ENCODE measurements at places on chromosomes 12 and 14.
A peak's percentile ranks its signal among the peaks of the same experiment; 100 is the strongest.

DNA sequence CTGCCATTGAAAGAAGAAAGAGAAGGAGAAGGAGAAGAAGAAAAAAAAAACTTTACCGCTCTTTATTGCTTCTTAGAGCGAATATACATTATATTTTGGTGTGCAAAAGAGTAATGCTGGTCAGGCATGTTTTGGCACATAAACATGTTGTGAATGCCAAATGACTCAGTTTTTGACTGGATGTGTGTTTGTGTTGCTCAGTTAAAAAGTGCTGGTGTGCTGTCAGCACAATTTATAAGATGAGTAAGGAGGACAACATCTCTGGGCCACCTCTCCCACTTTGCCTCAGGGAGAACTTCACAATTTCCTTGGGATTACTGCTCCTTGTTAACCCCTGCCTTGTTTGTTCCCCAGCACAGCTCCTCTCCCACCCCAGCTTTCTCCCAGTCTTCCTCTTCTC, 584.8 kb downstream of the ETNK1 start:
- no peak for DNase-seq

DNA sequence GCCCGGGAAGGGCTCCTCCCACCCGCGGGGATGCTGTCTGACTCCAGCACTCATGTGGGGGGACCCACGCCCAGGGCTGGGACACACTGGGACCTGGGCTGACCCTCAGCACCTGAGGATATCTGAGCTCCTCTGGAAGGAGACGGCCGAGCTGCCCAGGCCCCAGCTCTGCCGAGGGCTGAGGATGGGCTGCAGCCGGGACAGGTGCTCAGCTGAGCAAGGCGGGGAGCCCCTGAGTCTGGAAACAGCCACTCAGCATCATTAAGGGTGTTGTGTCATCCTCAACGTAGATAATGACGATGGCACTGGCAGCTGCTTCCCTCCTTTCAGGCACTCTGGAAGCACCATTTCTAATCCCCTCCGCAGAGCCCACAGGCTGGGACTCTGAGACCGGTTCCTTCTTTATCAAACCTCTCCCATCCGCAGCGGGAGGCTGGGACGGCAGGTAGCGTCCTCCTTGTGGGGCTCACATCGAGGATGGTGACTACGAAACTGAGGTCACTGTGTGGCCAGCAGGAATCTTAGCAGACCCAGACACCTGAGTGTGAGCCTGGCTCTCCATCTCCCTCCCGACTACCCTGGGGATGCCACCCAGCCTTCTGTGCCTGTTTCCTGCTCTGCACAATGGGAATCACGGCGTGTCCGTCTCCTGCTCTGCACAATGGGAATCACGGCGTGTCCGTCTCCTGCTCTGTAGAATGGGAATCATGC, 26.7 kb upstream of the SFSWAP start:
- DNase-seq = peak; percentile 49

DNA sequence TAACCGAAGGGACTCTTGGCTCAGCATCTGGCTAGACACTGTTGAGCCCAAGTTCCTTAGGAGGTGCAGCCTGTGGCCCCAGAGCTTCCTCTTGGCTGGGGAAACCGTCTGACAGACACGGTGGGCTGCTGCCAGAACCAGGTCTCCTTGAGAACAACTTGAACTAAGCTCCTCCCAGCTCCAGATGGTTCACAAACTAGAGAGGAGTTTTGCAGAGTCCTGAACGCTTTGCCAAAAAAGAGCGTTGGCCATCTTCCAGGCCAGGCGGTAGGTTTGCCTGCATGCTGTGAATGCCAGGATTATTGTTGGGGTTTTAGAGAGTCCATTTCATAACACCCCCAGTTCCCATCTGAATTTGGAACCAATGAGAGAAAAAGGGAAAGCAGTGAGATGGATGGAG, 399.8 kb downstream of the RGS6 start:
- DNase-seq = no peak

DNA sequence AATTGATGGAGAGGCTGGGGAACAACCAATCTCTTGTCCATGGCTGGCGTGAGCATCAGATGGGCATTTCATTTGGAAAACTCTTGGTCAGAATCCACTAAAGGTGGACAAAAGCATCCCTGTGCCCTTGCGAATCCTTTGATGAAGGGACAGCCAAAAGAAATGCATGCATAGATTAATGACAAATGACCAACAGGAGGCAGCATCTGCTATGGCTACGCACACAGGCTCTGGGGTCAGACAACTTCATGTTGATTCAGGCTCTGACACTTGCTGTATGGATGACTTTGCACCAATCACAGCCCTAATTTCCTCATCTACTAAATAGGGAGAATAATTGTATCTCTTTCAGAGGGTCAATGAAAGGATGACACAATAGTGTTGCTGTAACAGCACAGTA, 117.5 kb downstream of the ASCL4 start:
- DNase-seq = peak; percentile 44

DNA sequence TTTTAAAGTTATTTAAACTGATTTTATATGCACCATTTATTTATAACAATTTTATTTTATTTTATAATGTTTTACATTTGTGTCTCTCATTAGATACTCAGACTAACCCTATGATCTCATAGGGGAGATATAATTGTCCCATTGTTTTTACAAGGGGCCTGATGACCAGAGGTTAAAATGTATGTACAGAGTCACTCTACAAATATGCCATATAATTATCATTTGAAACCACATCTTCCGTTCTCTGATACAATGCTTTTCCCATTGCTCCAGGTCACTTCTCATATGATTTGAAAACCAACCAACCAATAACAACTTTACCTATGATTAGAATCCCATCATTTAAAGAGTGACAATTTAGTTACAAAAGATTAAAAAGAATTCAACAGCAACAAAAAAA, 137.8 kb downstream of the GPHN start:
- DNase-seq = no peak

DNA sequence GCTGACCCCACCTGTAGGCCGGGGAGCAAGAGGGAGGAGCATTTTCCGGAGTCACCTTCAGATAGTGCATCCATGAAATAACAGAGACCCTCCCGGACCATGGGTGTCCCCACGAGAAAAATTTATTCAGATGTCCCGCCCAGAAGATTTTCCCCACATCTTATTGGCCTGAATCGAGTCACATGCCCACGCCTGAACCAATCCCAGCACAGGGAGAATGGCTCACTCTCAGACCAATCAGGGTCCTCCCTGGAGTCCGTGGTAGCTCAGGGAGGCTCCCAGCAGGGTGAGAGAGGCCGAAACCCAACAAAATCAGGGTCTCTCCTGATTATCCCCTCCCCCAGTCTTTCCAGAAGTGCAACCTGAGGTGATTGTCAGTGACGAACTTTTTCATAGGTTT, 16.4 kb upstream of the NCOR2 start:
- DNase-seq = no peak

- peak; percentile 67 for DNase-seq
Measured at GRCh38 chr12:132505105-132505851, 15.3 kb downstream of the FBRSL1 start.

DNA sequence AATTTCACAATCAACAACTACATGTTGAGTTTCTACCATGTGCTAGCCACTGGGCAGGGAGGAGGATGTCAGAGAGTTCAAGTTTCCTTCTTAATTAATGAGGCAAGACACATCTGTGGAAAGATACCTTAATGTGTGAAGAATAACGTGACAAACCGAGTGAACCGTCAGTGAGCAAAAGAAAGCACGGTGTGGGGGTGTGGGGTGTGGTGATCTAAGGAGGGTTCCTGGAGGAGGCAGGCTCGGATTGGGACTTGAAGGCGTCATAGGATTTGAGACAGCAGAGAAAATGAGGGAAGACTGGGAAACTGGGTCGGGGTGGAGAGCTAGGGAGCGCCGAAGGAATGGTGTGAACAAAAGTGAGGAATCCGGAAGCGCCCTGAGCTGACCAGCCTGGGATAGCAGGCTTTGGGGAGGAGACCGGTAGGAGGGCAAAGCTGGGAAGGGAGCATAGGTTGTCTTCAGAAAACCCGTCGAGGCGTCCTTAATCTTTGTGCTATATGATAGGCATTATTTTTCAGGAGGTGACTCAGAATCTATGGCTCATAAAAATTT, 22.3 kb downstream of the GALNT8 start:
- no peak for DNase-seq

DNA sequence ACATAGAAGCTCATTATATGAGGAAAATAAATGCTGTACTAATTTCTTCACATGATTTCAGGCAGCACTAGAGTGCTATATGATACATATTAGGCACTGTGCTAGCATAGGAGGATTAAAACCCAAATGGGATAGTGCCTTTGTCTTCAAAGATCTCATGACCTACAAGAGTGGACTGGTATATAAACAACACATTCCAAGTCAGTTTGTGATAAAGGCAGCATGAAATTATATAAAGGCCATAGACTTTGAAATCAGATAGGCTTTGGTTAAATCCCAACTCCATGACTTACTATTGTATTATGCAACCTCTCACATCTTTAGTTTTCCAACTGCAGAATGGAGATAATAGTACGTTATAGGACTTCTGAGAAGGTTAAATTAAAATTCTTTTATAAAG, 179.7 kb downstream of the RAD51B start:
- DNase-seq = no peak

- DNase-seq = no peak
Measured at GRCh38 chr12:110466791-110467190, 1.3 kb downstream of the GPN3 start.

- DNase-seq = no peak
Measured at GRCh38 chr14:99524091-99524661, 43.0 kb downstream of the CCNK start.

GRCh38 chr12:2963760-2964292, 4.6 kb downstream of the TEAD4 start:
- DNase-seq = peak; percentile 83

DNA sequence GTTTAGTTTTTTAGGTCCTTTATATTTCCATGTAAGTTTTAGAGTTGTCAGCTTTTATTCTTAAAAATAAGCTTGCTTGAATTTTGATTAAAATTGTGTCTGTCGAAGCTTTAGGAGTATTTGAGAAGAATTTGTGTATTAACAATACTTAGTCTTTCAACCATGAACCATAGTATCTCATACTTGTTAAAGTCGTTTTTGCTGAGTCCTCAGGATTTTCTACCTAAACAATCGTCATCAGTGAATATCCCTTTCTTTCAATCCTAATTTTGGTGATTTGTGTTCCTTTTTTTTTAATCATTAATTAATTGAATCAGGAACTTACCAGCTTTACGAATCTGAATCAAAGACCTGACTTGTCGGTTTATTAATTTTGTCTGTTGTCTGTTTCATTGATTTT, 18.2 kb downstream of the CAND1 start:
- DNase-seq = no peak

GRCh38 chr12:131900397-131900796, 6.0 kb downstream of the ULK1 start:
- peak; percentile 63 for DNase-seq

- no peak for DNase-seq
Measured at GRCh38 chr12:91104812-91105466, 6.4 kb downstream of the LUM start.

Data from H7 (cell line).